Activated T-cell treated with anti-CD3 and anti-CD28 coated beads, Interleukin-2, amount 50 U/mL, for 24 hours (primary cell): ENCODE measurements at places on chromosomes 4 and X.

GRCh38 chrX:98409867-98410266, 1526.2 kb downstream of the RPA4 start:
- no peak for DNase-seq

GRCh38 chr4:87268411-87268810, 48.0 kb upstream of the KLHL8 start:
- DNase-seq = no peak

DNA sequence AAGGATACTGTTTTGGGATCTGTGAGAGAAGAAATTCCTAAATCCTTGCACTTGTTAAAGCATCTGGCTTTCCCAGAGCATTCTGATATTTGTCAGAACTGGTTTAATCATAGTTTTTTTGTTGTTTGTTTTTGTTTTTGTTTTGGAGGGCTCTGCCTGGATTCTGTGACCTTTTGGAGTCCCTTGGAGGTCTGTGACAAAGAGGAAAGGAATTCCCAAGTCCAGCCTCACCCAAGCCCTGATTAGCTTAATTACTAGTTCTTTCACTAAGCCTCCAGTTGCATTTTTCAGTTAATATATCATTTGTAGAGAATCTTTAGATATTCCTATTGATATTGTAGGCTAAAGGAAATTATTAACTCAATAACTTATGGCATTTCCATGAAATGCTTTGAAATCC, 711 bp downstream of the ACE2 start:
- no peak for DNase-seq

DNA sequence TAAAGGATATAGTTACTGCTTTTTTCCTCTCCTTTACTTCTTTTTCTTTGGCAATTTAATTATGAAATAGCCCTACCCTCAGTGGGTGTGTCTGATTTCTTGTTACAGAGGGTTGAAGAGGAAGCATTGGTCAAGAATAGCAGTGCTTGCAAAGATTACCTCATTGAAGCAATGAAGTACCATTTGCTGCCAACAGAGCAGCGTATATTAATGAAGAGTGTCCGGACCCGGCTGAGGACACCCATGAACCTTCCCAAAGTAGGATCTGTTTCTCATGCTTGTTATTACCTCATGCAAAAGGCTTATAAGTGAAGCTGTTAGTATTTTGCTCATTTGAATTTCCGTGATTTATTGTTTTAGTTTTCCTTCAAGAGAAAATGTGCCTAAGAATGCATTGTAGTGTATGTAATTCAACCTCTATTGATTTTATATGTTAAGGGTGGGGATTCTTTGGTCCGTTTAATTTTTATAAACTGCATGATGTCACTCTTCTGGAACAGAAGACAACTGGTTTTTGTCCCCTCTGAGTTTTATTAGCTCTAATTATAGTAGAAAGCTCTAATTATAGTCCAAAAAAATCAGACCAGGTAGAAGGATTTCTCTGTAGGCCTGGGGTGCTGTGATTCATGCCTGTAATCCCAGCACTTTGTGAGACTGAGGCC, 27.9 kb upstream of the MSMO1 start:
- DNase-seq = no peak

GRCh38 chr4:84491481-84491880, 7.6 kb downstream of the NKX6-1 start:
- DNase-seq = no peak

DNA sequence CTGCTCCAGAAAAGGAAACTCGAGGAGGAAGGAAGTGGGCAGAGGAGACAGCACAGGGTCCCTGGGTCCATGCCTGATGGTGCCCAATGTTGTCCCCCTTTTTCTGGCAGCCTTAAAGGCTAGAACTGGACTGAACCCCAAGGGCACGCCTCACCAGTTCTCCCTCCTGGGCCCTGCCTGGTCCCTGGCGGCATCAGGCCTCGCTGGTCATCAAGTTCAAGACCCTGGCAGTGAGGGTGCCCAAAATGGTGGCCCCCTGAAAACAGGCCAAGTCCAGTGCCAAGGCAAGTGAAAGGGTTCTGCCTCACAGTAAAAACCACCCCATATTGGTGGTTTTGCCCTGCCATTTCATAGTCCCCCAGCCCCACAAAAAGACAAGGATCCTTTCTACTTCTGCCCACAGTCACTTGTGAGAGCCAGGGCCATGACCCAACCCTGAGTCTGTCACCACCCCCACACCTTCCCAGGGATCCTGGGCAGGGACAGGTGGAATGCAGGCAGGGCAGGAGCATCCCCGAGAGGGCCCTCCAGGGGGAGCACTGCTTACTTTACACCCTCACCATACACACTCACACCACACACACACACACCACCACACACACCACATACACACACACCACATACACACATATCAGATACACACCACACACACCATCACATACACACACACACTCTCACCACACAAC, 107.6 kb downstream of the DCTD start:
- no peak for DNase-seq

GRCh38 chr4:116358633-116359222, 726.6 kb downstream of the TRAM1L1 start:
- peak; percentile 37 for DNase-seq

DNA sequence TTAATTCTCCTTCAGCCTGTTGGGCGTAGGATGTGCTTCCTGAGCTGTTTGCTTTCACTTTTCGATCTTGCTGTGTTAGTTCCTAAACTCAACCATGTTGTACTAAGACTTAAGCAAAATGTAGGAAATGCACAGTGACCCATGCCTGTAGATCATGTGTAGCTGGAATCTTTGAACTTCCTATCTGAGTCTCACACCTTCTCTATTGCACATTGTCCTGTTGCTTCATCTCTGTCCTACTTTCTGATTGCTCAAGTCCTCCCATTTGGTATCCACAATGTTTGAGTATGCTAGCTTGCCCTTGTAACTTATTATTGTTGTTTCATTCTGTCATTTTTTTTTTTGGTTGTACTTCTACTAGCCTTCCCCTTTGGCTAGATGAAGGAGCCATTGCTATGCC, 239.6 kb downstream of the PPP1R2C start:
- DNase-seq = no peak
